AG08396 (cell line): ENCODE measurements at places on chromosomes 4 and X.

- no peak for DNase-seq
These were observed 1082.7 kb downstream of the NLGN4X start for GRCh38 chrX:5145957-5146356.

DNA sequence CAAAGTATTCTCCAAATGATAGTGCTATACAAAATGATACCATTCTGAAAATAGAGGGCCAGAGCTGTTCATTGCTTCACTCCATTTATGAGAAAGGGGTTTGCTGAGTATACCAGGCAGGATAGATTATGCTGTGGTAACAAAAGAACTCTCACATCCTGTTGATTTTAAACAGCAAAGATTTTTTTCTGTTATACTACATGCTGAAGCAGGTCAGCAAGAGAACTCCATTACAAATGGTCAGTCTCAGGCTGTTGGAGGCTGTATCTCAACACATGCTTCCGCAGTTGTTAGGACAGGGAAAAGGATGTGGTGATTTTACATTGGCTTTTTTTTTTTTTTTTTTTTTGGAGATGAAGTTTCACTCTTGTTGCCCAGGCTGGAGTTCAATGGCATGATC is 13.7 kb upstream of the KLHL5 start:
- no peak for DNase-seq

DNA sequence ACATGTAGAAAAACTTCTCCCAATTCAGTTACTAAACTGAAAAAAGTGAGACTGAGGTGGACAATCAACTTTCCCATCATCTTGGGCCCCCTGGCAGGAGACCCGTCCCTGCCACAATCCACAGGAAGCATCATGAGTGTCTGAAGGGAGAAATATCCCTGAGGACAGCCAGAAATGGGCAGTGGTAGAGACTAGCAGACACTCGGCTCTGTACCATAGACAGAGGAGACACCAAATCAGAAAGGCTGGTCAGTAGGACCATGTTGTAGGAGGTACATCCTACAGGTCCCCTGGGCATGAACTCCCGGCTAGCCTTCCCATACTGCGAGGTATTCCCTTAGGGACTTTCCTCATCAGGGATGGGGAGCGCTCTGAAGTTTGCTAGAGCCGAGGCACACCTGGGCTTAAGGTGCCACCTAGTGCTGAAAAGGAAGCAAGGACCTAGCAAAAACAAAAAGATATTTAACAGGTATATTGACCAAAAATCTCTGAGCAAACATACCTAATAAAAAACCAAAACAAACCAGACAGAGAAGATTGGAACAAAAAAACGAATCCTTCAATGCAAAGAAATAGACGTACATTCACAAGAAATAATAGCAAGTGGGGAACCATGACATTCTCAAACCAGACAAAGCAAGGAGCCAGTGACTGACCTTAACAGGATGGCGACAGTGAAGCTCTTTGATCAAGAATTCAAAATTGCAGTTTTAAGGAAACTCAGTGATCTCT is 55.6 kb downstream of the HAUS3 start:
- no peak for DNase-seq

- DNase-seq, result peak; percentile 31
These were observed 3.5 kb downstream of the TMSB4X start for GRCh38 chrX:12978205-12979025.

DNA sequence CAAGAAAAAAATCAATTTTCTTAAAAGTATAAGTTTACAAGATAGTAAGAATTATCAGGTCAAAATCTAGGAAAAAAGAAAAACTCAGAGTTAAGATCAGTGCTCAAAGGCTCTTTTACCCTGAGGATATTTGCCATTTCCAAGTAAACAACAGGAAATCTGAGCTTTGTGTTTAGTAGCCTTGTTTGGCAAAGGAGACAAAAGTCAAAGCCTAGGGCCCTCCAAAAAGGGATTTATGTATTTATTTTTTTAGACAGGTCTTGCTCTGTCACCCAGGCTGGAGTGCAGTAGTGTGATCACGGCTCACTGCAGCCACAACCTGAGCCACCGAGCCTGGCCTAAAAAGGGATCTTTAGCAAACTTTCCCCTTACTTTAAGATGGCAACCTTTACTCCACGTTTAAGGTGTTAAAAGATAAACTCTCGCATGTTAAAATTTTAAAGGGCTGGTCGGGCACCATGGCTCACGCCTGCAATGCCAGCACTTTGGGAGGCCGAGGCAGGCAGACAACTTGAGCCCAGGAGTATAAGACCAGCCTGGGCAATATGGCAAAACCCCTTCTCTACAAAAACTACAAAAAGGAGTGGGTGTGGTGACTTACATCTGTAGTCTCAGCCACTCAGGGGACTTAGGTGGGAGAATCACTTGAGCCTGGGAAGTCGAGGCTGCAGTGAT is 21.3 kb upstream of the OPHN1 start:
- DNase-seq, result no peak

DNA sequence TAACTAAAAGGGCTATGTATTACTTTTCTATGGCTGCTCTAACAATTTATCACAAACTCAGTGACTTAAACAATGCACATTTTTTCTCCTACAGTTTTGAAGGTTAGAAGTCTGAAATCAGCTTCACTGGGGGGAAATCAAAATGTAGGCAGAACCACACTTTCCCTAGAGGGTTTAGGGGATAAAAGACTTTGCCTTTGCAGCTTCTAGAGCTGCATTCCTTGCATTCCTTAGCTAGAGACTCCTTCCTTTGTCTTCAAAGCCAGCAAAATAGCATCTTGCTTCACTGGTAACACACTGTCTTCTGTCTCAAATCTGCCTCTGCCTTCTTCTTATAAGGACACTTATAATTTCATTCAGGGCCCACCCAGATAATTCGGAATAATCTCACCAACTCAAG is 152.4 kb upstream of the SPIN4 start:
- DNase-seq, result peak; percentile 10
